ENCODE measurements at places on chromosomes 1 and 21. TPM values are rescaled to one million over a fixed set of nuclear protein-coding genes. Genes with fewer than 3 reads are reported as not detected.

Gene FTCD
- total RNA-seq = not detected

Gene HES3
- total RNA-seq = not detected

Gene CLCA4
- total RNA-seq = 2.9 TPM

Gene TRABD2B
- total RNA-seq = 2.4 TPM

Gene ILDR2
- 4.1 TPM for total RNA-seq

Gene HSPB7
- total RNA-seq = 4.3 TPM

Gene CFAP107
- not detected for total RNA-seq

Gene CCDC30
- total RNA-seq = 7.5 TPM

- no peak for DNase-seq
Measured at GRCh38 chr21:25887646-25888306, 153.0 kb downstream of the GABPA start.

DNA sequence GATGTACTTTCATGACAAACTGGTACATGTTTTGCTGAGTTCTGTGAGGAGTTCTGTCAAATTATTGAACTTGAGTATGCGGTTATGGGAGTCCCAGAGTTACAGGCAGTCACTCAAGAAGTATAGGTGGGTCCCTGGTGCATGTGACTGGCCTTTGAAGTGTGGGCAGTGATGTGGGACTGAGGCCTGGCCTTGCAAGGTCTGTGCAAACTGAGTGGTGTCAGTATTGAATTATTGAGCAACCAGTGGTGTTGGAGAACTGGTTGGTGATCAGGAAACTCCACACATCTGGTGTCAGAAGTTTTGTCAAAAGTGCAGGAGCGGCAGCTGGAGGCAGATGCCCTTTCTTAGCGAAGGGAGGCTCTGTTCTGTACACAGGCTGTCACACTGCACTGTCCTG, 5.2 kb downstream of the ZNF678 start:
- DNase-seq = no peak

DNA sequence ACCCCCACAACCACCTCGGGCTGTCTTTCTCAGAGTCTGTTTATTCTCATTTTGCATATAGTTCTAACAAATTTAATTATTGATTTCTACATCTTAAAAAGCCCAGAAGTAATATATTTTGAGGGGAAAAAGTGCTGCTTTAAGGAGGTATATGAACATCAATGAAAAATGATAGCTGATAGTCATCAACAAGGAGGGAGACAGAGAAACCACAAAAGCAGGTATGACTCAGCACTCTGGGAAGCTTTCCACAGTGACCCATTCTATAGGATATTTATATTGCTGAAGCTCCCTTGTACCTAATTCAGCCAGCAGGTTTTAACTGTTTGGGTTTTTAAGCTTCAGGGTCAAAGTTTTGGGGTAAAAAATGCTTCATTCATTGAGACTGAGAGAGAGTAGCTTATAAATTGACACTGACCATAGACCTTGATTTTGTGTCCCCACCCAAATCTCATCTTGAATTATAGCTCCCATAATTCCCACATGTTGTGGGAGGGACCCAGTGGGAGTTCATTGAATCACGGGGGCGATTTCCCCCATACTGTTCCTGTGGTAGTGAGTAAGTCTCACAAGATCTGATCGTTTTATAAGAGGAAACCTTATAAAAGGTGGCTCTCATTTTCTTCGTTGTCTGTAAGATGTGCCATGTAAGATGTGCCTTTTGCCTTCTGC, 27.4 kb downstream of the VANGL1 start:
- no peak for DNase-seq

GRCh38 chr1:36691374-36691773, 208.7 kb upstream of the CSF3R start:
- DNase-seq = no peak

DNA sequence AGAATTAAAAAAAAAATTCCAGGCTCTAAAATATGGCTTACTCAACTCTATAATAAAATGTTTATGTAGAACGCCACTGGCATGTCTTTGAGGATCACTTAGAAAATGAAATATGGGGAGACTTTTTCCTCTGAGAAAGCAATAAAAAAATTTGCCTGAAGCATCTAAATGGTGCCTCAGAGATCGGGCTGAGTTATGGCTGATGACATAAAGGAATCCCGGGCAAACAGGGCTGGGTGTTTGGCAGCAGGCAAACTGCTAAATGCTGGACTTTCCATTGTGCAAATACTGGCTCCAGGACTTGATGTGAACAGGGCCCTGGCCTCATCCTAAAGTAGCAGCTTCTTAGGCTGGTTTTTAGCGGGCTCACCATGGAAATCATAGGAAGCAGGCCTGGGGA, 44.5 kb upstream of the C1orf87 start:
- DNase-seq = peak; percentile 67

DNA sequence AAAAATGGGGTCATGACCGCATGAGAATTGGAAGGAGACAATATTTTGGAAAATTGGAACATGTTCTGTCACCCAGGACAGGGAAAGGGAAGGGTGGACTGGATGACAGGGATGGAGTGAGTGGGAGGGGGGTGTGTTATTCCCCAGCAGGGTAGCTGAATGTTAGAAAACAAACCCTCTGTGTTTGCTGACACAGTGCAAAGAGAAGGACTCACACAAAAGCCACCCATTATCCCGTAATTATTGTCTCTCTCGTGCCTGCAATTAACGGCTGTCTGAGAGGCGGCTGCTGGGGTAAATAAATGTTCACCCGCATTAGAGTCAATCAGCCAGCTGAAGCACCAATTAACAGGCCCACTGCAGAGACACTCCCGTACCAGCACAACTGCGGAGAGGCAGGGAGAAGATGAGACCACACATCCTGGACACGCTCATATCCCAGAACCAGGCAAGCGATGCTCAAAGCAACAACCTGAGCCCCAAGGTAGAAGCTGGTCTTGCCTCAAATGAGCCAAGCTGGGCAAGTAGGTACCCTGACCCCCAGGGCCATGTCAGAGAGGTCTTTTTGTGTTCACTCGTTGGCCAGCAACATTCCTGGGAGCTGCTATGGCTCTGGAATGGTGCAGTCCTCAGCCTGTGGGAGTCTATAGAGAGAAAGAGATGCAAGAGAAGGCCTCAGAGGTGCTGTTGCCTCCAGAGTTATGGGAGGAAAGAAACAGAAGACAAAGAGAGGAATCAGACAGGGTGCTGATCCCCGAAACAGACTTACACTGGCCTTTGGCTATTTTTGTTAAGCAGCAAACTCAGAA, 19.4 kb downstream of the PLEKHA6 start:
- DNase-seq = no peak

DNA sequence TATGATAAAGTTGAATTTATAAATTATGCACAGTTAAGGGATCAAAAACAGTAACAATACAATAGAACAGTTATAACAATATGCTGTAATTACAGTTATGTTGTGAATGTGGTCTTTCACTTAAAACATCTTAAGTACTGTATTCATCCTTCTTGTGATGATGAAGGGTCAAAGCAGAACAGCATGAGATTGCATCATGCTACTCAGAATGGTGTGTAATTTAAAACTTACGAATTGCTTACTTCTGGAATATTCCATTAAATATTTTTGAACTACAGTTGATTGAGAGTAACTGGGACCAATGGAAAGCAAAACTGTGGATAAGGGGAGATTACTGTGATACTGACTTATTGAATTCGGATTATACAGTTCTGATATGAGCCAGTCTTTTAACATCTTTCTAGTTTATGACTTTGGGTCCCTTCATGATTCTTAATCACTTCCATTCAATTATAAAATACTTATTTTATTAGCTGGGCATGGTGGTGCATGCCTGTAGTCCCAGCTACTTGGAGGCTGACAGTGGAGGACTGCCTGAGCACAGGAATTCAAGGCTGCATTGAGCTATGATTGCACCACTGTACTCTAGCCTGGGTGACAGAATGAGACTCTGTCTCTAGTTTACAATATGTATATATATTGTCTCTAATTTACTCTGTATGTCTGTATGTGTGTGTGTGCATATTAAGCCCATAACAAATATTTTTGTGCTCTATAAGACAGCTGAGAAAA, 43.2 kb downstream of the ATP1B1 start:
- DNase-seq = no peak

GRCh38 chr1:236345728-236346127, 48.4 kb upstream of the EDARADD start:
- DNase-seq = no peak

DNA sequence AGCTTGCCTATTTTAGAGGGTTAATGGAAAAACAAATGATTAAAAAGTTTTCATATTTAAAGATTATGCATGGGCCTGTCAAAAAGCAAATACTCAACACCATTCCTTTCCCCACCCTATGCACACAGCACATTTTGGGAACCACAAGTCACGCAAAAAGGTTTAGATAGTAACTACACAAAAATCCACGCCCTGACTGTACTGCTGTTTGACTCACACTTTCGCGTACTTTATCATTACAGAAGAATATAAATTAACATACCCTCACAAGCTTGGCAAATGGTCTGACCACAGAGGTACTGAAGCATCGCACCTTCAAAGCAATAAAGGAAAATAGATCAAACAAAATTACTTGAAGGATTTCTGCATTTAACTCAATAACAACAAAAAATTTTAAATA, 1.4 kb downstream of the ATP5PO start:
- DNase-seq = no peak

DNA sequence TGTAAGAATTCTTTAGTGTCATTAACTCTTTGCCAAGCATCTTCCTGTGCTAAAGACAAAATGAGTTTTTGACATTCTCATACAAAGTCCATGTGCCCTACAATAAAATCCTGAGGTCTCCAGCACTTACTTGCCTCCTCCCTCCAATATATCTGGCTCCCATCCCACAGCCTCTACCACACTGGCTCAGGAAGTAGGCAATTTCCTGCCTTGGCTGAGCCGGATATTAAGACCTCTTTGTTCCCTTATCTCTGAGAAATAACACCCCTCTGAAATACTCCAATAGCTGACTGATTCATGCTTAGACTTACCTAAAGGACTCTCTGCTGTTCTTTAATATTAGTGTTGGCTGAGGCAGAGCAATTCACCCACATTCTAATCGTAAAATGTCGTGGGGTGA, 37.6 kb upstream of the GORAB start:
- DNase-seq = peak; percentile 47

- DNase-seq = peak; percentile 67
Measured at GRCh38 chr1:206684478-206685333, at the start of gene MAPKAPK2. Gene MAPKAPK2 (plus strand): TSS chr1:206684905. CDS start chr1:206685230, 325 bp downstream.

- no peak for DNase-seq
Measured at GRCh38 chr1:211948377-211948776, 87.0 kb downstream of the INTS7 start.

DNA sequence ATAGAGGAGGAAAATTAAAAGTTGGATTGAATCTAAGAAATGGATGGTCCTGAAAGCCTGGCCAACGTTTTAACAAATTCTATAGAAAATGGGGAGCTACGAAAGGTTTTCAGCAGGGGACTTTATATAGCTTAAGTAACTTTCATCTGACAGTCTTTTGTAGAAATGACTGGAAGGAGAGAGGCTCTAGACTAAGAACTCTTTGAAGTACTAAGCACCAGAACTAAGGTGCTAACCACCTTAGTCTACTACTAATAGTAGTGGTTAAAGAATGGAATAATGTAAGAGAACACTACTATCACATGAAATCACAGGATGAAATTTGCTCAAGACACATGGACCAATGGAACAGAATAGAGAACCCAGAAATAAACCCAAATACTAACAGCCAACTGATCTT, 126.1 kb downstream of the DENND1B start:
- no peak for DNase-seq
